ENCODE measurements at places on chromosomes 7 and 10.

GRCh38 chr10:74898201-74898976 is 72.0 kb downstream of the KAT6B start:
- ATAC-seq, result no peak

DNA sequence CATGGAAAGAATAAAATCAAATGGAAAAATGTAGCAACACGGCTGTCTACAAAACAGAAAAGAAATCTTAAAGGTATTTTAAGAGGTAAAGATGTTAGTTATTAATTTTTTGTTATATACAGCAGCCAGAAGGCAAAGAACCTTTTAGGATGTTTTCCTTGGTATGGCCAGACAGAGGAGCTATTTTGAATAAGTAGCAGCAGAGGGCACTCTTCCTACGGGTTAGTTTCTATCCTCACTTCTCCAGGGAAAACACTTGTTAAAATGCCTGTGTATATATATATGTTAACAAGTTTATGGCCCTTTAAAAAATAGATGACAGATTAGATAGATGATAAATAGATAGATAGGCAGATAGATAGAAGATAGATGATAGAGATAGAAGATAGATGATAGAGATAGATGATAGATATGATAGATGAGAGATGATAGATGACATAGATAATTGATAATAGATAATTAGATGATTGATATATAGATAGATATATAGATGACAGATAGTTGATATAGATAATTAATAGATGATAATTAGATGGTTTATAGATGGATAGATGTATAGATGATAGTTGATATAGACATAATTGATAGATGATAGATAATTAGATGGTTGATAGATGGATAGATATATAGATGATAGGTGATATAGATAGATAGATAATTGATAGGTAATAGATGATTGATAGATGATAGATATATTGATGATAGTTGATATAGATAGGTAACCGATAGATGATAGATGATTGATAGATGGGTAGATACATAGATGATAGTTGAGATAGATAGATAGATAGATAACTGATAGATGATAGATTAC is 57.8 kb upstream of the WIPF3 start:
- ATAC-seq, result no peak

- ATAC-seq, result no peak
These were observed 148.4 kb downstream of the TCERG1L start for GRCh38 chr10:131162866-131163843.

DNA sequence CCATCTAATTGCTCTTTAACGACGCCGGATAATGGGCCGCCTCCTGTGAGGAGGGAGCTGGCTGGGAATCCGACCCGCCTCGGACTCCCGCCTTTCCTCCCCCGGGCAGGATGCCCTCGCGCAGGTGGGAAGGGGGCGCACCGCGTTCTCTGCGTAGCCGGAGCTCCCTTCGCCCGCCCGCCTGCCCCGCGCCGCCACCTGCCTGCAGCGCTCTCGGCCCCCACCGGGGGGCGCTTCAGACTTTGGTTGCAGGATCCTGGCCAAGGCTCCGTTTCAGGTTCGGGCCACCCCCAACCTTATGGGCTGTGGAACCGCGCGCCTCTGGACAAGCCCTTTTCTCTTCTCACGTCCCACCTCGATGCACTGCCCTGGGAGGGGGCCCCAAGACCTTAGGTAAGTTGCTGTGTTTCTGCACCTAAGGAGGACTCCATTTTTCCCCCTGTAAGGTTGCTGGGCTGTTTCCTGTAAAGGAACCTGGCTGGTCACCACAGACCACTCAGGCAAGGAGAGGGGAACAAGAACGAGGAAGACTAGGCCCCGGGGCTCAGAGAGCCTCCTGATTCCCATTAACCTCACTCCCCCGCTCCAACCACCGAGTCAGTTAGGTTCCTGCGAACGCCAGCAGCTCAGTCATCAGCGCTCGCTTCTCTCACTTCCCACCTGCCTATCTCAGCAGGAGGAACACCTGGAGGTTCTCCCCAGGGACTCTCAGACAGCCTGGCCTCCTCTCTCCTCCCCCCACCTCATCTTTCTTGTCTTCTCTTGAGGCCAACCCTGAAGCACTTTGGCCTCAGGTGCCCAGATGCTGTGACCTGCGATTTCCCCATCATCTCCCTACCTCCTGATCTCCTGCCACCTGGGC is 11.3 kb upstream of the KAZALD1 start:
- peak; percentile 65 for ATAC-seq

DNA sequence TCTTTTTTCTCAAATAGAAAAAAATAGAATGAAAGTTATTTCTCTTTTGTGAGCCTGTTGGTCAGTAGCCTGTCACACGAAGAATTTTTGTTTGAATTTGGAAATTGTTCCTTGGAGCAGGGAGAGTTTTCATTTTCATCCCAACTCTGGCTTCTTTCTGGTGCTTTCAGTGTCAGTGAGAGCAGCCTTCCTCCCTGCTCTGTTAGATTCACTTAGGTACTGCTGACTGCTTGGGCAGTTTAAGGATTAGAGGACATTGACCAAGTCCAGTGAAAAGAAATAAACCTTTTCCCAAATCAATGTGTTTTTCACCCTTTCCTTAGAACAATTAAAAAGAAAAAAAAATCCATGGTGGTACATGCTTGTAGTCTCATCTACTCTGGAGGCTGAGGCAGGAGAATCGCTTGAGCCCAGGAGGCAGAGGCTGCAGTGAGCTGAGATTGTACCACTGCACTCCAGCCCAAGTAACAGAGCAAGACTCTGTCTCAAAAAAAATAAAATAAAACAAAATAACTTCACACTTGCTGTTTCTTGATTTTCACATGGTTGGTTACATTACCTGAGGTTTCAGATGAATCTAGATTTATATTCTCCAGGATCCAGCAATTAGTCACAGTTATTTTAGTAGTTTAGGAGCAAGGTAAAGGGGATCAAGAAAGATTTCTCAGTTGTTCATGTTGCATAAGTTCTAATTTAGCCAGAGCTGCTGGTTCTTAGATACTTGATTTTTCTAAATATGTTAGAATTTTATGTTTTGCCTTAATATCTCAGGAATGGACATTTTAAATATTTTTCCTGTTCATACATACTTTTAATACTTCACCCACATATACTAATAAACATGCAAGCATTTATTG is 63.1 kb downstream of the ZNRF2 start:
- ATAC-seq, result no peak

DNA sequence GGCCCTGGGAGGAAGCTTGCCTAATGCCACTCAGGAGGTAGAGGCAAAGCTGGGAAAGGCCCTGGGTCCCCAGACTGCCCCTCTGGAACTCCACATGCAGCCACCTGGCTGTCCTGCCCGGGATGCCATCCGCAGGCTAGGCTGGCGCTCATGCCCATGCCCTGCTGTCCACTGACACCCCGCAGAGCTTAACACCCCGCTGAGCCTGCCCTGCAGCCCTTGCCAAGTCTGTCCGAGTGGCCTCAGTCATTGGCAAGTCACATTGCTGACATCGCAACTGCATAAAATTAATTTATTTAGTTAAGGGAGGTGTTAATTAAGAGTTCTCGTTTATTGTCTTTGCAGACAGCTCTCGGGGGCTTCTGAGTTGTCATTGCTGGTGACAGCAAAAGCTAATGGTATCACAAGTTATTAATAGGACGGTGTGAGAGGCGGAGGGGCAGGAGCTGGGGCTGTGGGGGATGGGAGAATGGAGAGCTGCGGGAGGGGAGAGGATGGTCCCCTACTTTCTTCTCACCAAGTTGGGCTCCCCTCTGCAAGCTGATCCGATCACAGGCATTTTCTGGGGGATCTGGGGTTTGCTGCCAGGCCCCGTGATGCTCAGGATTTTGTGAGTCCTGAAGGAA is 55.6 kb upstream of the PCBD1 start:
- ATAC-seq, result no peak

DNA sequence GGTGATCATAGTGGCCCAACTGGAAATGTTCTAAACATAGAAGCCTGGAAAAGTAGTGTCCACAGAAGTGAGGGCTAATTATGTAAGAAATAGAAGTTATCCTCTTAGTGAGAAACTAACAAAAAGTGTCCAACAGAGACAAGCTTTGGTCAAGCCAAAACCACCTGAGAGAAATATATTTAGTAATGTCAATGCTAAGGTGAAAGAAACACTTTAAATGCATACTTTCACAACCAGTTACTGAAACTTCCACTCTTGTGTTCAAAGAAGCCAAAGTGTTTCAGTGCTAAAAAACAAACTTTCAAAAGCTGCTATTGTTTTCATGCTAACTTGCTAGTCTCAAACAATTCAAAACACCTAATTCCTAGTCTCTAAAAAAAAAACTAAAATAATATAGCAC is 18.1 kb downstream of the RAB11FIP2 start:
- no peak for ATAC-seq

DNA sequence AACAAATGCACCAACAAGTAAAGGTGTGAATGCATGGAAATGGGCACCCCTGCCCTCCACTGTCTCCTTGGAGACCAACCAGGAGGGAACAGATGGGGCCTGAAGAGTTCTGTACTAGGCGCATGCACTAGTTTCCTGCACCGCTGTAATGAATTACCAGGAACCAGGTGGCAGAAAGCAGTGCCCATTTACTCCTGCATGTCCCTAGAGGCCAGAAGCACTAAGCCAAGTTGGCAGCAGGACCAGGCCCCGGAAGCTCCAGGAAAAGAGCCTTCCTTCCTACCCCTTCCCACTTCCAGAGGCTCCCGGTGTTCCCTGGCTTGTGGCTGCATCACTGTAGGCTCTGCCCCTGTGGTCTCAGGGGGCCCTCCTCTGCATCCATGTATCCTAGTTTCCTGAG is 237.5 kb upstream of the PPP2R2D start:
- no peak for ATAC-seq

Measured in gastroesophageal sphincter (tissue), 4 donors.